ENCODE measurements at places on chromosomes 11 and 22. TPM values are rescaled to one million over a fixed set of nuclear protein-coding genes. Genes with fewer than 3 reads are reported as not detected.

TPBGL gene
- polyA plus RNA-seq, result 0.03 TPM

PATE2 gene
- 0.07 TPM for polyA plus RNA-seq

SLC35C1 gene
- polyA plus RNA-seq, result 6.5 TPM

PANX3 gene
- not detected for polyA plus RNA-seq

CEP126 gene
- polyA plus RNA-seq, result 2.1 TPM

DNA sequence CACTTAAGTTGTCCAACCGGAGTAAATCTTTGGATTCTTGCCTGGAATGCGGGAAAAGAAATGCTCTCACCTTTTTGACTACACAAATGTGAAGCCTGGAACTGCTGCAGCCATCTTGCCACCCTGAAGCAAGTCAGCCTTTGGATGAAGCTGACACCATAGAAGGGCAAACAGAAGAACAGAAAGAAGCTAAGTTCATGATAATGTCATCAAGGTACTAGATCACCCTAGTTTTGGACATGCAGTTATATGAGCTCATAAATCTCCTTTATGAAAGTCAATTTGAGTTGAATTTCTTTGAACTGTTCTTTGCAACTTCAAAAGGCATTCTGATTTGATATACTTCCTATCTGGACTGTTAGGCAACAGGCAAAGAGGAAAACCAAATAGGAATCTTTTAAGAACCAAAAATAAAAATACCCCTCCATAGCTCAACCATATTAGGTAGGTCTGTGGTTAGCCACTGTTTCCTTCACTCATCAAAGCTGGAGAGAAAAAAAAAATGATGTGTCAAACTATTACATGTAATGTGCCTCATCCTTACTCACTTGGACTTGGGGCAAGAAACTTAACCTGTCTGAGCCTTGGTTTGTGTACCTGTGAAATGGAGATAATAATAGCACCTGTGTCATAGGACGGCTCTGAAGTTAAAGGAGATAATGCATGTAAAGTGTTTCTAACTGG is 91.9 kb downstream of the WT1 start:
- no peak for DNase-seq

DNA sequence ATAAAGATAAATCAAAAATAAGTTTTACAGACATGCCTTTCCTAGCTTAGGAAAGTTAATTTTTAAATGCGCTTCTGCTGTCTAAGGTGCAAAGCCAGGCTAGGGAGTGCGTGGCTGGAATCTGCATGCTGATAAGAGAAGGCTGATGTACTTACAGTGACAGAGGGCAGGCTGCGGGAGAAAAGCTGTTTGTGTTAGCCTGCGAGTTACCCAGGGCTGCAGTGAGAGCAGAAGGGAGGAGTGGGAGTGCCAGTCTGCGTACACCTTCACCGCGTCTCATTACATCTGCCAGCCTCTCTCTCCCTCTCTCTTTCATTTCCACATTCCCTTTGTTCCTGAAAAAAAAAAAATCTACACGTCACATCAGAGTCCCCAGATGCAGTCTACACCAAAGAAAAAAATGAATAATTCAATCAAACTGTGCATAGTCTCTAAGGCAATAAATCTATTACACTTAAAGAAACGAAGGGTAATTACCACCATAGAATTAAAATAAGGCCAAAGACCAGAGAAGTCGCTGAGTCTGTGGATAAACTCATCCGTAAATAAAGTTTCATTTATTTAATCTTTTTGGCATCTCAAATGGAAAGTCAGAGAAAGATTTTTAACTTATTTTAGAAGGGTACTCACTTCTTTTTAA is 126.4 kb upstream of the C11orf58 start:
- DNase-seq, result peak; percentile 82

GRCh38 chr11:128291835-128292234 is 295.5 kb downstream of the ETS1 start:
- DNase-seq, result no peak

GRCh38 chr11:126361400-126361799 is 5.9 kb downstream of the ST3GAL4 start:
- DNase-seq, result no peak

- DNase-seq, result no peak
These were observed 8.5 kb upstream of the SCN2B start for GRCh38 chr11:118184784-118185579.

- no peak for DNase-seq
These were observed 5.0 kb upstream of the USP47 start for GRCh38 chr11:11836676-11837231.

DNA sequence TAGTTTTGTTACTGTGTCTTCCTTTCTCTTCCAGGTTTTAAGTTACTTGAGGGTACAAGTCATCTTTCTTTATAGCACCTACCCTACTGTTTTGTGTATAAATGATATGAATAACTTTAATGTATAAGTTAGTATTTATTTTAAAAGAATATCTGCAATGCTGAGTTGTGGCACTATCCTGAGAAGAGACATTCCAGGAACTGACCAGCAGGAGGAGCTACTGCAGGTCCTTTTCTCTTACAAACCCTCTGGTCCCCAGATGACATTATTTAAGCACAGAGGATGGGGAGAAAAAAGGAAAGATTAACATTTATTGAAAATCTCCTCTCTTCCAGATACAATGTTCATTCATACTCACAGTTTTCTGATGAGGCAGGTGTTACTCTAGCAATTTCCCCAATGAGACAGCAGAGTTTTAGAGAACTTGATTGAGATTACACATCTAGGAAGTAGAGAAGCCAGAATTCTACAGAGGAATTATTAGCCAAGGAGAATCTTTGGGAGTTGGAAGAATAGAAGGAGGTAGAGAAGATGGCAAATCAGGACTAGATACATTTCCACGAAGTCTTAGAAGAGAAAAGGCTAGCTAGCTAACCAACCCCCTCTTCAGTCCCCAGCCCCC is 541.2 kb upstream of the API5 start:
- peak; percentile 17 for DNase-seq

DNA sequence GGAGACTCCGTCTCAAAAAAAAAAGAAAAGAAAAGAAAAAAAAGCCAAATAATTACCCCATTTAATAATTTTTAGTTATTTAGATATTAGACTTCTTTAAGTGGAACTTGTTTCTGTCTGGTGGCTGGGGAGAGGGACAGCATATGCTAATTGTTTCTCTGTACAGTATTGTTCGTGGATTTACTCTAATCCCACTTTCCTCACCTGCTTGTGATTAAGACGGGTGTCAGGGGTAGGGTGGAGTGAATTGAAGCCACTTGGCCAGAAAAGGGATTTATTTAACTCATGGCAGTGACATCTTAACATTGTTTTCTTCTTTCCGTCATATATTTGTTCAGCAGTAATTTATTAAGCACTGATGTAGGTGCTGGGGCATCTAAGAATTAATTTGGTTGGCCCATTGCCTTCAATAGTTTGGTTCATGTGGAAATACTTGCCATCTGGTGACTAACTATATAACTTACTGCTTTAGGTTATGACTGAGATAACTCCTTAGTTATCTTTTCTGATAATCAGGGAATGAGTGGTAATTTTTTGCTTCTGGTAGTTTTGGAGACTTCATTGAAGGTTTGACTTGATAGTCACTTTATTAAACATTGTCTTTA is 4.6 kb downstream of the TNRC6B start:
- DNase-seq, result no peak

DNA sequence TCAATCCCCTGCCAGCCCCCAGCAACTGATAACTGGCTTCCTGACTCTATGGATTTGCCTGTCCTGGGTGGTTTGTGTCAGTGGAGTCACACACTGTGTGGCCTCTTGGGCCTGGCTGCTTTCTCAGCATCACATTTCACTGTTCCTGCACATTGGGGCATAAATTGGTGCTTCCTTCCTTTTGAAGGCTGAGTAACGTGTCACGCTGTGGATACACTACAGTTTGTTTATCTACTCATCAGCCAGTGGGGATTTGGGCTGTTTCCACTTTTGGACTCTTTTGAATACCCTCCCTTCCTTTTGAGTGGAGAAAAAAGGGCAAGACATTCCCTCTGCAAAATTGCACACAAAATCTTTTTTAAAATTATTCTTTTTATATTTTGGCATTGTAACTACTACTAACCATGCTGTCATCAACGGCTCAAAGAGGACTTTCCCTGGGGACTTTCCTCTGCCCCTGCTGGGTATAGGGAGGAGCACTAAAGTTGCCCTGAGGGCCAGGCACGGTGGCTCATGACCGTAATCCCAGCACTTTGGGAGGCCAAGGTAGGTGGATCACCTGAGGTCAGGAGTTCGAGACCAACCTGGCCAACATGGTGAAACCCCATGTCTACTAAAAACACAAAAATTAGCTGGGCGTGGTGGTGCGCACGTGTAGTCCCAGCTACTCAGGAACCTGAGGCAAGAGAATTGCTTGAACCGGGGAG is 7.8 kb upstream of the CELSR1 start:
- DNase-seq, result no peak

- DNase-seq, result no peak
These were observed 136.9 kb upstream of the ZC3H12C start for GRCh38 chr11:109956124-109956793.
